ENCODE measurements at places on chromosomes 1 and 21.

DNA sequence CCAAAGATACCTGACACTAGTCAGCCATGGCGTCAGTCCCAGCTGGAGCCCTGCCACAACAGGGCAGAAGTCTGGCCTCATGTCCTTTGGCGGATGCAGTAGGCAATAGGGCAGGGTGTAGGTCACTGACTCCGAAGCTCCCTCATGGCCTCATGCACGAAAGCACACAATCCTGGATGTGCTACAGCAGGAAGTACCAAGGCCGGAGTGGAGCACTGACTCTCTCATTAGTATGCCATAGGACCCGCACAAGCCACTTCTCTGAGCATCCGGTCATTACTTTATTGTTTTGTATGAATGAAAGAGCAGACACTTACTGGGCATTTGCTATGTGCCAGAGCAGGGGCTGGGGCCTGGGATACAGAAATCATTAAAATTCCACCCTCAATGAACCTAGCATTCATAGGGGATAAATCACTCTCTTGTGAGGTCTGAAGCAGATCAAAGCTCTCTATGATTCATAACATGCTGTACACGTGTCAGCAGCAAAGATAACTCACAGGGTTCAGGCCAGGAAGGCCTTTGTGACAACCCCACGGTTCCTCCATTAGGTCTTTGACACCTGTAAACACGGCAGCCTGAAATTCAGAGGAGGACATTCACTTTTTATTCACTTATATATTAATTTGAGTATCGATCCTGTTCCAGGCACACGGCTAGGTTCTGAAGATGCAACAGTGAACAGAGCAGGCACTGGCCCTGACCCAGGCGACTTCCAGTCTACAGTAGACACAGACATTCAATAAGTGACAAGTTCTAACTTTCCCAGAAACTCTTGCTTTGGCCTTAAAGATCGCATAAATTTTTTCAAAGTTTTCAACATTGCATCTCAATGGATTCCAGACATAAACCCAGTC, 357.9 kb upstream of the USP24 start:
- ATAC-seq: peak; percentile 81

DNA sequence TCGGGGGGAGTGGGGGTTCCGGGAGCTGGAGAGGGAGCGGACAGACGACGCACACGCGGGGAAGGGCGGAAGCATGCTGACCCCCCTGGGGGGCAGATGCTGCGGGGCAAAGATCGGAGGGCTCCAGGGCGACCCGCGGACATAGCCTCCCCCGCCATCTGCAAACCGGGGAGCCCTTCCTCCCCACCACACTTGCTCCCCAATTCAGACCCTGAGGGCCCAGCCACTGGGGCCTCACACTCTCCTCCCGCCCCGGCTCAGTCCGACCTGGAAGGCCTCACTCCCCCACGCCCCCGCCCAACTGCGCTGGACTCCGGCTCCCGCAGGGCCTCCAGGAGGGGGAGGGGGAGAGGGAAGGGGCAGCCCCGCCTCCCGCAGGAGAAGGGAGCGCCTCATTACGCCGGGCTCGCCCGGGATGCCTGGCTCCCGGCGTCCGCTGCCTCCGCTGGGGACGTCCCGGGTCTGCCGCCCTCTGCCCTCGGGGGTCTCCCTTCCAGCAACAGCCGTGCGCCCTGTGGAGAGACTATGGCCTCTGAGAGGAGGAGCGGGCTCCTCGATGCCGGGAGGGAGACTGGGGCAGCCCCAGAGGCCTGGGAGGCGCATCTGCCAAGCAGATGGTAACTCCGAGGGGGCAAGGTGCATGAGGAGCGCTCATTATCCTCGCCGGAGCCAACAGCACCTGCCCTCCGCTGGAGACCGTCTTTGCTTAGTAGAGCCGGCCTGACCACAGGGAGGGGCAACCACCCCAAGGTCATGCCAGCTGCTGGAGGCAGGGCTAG, 636 bp upstream of the CAMK2N1 start:
- peak; percentile 13 for ATAC-seq

DNA sequence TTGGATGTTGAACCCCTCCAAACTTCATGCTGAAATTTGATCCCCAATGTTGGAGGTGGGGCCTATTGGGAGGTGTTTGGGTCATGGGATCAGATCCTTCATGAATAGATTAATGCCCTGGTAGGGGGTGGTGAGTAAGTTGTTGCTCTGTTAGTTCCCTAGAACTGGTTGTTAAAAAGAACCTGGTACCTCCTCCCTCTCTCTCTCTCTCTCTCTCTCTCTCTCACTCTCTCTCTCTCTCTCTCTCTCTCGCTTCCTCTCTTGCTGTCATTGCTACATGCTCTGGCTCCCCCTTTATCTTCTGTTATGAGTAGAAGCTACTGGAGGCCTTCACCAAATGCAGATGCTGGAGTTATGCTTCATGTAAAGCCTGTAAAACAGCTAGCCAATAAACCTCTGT, 498.2 kb upstream of the NR5A2 start:
- ATAC-seq: no peak

- ATAC-seq: no peak
Observed at GRCh38 chr1:155912056-155912536, 947 bp upstream of the RIT1 start.

- peak; percentile 41 for ATAC-seq
Observed at GRCh38 chr1:41241749-41242341, at the start of gene SCMH1. TSS of gene SCMH1 (minus strand) at chr1:41242306. CDS start at chr1:41186133, 56,173 bp downstream.

DNA sequence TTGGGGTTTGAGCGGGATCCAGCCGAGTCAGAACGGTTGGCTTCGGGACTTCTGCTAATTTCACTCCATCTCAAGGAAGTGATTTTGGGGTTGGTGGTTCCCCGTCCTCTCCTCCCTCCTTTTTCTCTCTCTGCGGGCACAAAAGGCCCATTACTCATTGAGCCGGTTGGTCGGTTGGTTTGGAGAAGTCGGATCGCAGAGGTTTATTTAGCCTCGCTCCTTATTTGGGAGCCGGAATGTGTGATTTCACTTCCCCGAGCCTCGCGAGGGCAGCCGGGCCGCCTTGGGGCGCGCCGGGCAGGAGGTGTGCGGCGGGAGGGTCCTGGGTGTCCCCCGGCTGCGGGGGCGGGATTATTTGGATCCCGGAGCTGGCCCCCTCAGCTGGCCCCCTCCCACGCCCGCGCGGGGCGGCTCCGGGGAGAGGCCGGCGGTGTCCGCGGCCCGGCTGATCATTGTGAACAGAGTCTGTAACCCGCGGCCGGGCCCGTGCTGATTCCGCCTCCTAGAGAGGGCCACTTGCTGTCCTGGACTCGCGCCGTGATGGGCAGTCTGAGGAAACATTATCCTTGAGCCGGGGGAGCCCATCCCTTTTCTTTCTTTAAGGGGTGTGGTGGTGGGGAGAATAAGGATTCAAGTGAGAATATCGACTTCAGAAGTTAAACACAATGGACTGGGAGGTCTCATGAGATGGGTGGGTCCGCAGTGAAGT, 1.2 kb downstream of the MAPKAPK2 start:
- ATAC-seq: peak; percentile 82

- ATAC-seq: no peak
Observed at GRCh38 chr21:45283035-45283610, 4.6 kb downstream of the POFUT2 start.

DNA sequence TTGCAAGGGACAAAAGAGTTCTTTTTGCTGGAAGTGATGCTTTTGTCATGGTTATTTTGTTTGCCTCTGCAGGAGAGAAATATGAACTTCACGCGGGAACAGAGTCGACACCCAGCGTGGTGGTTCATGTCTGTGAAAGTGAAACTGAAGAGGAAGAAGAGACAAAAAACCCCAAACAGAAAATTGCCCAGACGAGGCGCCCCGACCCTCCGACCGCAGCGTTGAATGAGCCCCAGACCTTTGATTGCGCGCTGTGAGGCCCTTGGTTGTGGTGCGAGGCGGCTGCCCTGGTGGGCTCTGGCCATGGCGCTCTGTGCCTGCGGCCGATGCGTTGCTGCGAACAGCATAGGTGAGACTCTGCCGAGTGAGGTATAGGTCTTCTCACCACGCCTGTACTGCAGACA, 20.9 kb upstream of the NCMAP start:
- ATAC-seq: no peak

DNA sequence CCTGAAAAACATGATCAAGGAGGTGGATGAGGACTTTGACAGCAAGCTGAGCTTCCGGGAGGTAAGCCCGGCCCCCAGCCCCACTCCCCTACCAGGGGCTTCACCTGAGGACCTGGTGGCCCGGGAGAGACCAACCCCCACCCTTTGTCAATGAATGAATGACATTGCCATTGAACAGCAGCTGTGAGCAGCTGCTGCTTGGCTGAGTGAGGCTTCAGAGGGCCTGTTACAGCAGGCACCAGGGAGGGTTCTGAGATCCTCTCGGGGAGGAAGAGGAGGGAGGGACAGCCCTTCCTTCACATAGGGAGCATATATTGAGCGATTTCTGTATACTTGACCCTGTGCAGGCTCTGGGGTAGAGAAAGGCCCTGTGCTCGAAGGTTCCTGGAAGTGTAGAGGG, 12.3 kb upstream of the CTRC start:
- no peak for ATAC-seq

GRCh38 chr1:7657287-7658016, 113.6 kb upstream of the VAMP3 start:
- no peak for ATAC-seq

GRCh38 chr1:16217061-16217785, 4.8 kb upstream of the ARHGEF19 start:
- peak; percentile 92 for ATAC-seq

GRCh38 chr1:153389973-153390879, 647 bp downstream of the S100A8 start:
- ATAC-seq: no peak

GRCh38 chr1:198607714-198608113, 31.1 kb upstream of the PTPRC start:
- ATAC-seq: no peak

DNA sequence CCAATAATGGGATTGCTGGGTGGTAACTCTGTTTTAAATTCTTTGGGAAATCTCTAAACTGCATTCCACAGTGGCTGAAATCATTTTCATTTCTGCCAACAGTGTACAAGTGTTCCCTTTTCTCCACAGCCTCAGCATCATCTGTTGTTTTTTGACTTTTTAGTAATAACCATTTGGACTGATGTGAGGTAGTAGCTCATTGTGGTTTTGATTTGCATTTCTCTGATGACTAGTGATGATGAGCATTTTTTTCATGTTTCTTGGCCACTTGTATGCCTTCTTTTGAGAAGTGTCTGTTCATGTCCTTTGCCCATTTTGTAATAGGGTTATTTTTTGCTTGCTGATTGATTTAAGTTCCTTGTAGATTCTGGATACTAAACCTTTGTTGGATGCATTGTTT, 131.9 kb upstream of the B3GALT2 start:
- no peak for ATAC-seq

GRCh38 chr1:152411134-152411533, 2.9 kb downstream of the CRNN start:
- no peak for ATAC-seq

- ATAC-seq: peak; percentile 90
Observed at GRCh38 chr1:223628233-223629125, 37.0 kb downstream of the CAPN8 start.

DNA sequence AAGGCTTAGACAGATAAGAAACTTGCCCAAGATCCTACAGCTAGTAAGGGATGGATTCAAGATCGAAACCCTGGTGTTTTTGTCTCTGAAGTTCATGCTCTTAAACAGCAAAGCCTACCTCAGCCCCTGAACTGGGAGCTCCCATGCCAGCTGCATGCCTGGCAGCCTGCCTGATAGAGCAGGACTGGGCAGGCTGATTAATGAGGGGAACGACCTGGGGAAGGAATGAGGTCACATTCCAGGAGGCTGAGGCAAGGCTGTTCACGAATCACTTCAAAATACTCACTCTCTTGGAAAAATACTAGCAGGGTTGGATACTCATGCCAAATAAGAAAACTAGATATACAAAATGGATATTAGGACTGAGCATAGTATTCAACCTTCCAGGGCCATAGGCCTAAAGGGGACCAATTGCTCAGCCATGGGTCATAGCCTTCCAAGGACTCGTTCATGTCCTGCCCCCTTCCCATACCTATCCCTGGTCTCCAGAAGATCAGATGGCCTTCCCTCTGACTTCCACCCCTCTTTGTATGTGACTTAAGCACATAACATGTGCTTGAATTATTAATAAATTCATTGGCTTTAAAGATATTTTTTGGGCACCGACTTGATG, 15.6 kb upstream of the TACSTD2 start:
- ATAC-seq: peak; percentile 94

DNA sequence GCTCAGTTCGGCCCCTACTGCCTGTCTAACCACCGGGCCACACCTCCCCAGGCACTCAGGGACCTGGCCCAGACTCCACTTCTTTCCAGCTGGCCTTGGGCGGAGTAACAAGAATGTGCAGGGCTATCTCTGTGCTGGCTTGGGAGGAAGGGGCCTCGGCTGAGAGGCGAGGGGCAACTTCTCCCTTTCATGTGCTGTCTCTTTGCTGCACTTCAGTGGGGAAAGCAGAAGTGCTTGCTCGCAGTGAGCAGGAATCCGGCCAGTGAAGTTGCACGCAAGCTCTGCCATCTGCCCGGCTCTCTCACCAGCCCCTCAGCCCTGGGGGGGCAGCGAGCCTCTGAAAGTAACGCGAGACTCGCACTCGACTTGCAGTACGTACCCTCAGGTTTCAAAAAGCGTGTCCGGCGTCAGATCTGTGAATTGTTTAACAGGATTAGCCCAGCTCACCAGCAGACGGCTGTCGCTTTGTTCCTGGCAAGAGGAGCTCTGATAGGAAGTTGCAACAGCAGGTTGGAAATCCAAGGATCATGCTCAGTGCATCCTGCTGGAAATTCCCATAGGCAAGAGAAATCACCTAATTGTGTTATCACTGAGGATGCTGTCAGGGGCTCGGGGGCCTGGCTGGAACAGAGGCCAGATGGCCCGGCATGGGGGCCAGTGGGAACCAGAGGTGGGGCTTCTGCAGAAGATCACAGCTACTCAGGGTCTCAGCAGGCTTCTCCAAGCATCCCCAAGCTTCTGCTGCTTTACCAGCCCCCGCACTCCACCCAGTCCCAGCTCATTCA, 221.1 kb downstream of the NPHP4 start:
- peak; percentile 53 for ATAC-seq

- no peak for ATAC-seq
Observed at GRCh38 chr21:43613755-43614638, 45.3 kb downstream of the HSF2BP start.

GRCh38 chr1:109075531-109076490, at the start of gene TAF13:
TSS of gene TAF13 (minus strand) at chr1:109076003. CDS start at chr1:109075947, 56 bp downstream.
- ATAC-seq: peak; percentile 100

GRCh38 chr1:181592255-181592859, 109.0 kb downstream of the CACNA1E start:
- no peak for ATAC-seq

DNA sequence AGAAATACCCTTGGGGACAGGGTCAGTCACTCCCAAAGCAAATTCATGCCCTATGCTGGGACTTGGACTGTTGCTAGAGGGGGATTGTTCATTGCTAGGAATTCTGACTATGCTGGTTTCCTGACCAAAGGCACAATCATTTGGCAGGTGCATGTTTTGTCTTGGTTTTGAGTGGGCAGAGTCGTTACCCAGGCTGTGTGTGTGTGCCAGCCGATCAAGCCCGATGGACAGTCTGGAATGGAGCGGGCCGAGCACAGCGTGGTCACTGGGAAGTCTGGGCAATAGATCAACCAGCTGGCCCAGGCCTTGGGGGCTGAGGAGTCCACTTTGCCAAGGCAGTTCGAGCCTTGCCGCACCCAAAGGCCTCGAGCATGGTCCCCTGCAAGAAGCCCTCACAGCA, 60.9 kb downstream of the HTR6 start:
- no peak for ATAC-seq
